ENCODE measurements at places on chromosomes 13 and 19.

DNA sequence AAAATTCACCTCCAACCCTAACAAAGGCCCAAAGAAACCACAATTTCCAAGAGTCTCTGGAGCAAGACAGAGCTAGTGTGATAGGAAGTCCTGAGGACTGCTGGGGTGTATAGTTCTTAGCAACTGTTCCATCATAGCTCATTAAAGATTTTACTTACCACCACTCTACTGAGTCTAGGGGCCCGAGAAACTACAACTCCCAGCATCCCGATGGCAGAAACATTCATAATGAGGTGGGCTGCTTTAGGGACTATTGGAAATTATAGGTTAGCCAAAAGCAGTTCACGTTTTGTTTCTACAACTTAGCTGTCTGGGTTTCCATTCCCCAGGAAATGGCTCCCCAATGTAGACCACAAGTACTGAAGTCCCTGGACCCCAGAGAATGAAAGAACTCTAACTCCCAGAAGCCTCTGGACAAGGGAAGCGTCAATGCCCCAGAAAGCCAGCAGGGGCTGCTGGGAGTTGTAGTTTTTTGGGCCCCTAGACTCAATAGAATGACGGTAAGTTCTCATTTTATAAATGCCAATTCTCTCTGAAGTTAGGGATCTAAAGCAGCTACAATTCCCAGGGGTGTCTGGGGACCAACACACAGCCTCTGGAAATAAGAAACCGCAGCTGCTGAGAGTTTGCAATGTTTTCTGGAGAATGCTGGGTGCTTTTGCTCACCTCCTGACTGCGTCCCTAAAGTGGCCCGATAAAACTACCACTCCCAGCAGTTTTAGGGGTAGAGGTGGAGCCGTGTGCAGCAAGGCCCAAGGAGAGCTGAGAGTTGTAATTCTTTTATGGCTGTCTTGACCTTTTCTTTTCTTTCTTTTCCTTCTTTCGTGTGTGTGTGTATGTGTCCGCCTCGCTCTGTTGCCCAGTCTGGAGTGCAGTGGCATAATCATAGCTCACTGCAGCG is 11.1 kb downstream of the FTL start:
- H3K27me3 ChIP-seq: no peaks in the 10 kb centered on the region
- no peak for ATAC-seq
- no peak overlapping the region for H3K4me3 ChIP-seq
- peaks cover 9% of the 10 kb centered on the region for H3K4me1 ChIP-seq

DNA sequence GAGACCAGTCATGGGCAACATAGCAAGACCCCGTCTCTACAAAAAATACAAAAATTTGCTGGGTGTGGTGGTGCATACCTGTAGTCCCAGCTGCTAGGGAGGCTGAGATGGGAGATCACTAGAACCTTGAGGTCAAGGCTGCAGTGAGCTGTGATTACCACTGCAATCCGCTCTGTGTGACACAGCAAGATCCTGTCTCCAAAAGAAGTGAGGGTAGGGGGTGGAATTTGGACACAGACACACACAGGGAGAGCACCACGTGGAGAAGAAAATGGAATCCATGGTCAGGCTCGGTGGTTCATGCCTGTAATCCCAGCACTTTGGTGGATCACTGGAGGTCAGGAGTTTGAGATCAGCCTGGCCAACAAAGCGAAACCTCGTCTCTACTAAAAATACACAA is 8.7 kb downstream of the TNFSF9 start:
- no peak overlapping the region for H3K4me3 ChIP-seq
- peaks cover 17% of the 10 kb centered on the region for H3K4me1 ChIP-seq
- peaks cover 9% of the 10 kb centered on the region for H3K36me3 ChIP-seq
- ATAC-seq: no peak
- H3K27ac ChIP-seq: no peak overlapping the region
- peaks cover under 1% of the 10 kb centered on the region for H3K27me3 ChIP-seq

- H3K36me3 ChIP-seq: no peaks in the 10 kb centered on the region
- no peak overlapping the region for H3K27ac ChIP-seq
- H3K4me3 ChIP-seq: no peak overlapping the region
- no peak for ATAC-seq
Observed at GRCh38 chr13:58318495-58319167, 687.1 kb downstream of the PCDH17 start.

DNA sequence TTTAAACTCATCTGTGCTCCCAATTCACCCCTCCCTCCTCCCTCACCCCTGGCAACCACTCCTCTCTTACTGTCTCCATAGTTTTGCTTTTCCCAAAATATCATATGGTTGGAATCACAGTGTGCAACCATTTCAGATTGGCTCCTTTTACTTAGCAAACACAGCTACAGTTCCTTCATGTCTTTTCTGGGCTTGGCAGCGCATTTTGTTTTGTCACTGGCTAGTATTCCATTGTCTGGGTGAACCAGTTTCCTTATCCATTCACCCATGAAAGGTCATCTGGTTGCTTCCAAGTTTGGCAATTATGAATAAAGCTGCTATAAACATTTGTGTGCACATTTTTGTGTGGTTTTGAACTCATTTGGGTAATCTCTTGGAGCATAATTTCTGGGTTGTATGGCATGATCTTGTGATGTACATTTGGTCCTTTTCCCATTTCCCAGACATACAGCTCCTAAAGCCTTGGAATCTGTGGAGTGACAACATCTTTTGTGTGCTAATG is 23.9 kb upstream of the GAS6 start:
- H3K27ac ChIP-seq: no peak overlapping the region
- ATAC-seq: no peak
- H3K4me3 ChIP-seq: no peak overlapping the region

- no peak for ATAC-seq
- no peaks in the 10 kb centered on the region for H3K36me3 ChIP-seq
- H3K4me1 ChIP-seq: peaks cover 5% of the 10 kb centered on the region
- H3K27me3 ChIP-seq: no peaks in the 10 kb centered on the region
Observed at GRCh38 chr13:113650275-113650674, 7.7 kb downstream of the ATP4B start.

GRCh38 chr13:75318138-75318833 is 163.7 kb downstream of the TBC1D4 start:
- H3K27ac ChIP-seq: peak overlapping the region; percentile 90
- peaks cover 11% of the 10 kb centered on the region for H3K4me1 ChIP-seq
- H3K4me3 ChIP-seq: peak overlapping the region; percentile 84
- peaks cover 13% of the 10 kb centered on the region for H3K36me3 ChIP-seq
- H3K27me3 ChIP-seq: no peaks in the 10 kb centered on the region
- peak; percentile 72 for ATAC-seq

DNA sequence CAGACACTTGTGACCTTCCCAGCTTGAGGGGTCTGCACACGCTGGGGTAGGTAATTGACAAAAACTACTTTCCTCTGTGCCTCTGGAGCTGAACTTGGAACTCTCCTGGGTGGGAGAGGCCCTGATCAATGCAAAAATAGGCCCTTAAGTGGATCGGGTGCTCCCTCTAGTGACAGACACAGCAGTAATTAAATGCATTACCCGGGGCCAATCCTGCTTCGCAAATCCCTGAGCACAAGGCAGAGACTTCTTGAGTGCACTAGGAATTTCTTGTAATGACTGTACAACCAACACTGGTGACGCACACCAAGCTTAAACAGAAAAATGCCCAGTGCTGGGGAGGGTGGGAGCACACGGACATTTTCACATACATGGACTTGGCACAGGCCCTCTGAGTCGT is 10.6 kb upstream of the UBE2S start:
- peak; percentile 85 for ATAC-seq
- no peaks in the 10 kb centered on the region for H3K27me3 ChIP-seq
- no peak overlapping the region for H3K4me3 ChIP-seq
- H3K4me1 ChIP-seq: peaks cover 3% of the 10 kb centered on the region

DNA sequence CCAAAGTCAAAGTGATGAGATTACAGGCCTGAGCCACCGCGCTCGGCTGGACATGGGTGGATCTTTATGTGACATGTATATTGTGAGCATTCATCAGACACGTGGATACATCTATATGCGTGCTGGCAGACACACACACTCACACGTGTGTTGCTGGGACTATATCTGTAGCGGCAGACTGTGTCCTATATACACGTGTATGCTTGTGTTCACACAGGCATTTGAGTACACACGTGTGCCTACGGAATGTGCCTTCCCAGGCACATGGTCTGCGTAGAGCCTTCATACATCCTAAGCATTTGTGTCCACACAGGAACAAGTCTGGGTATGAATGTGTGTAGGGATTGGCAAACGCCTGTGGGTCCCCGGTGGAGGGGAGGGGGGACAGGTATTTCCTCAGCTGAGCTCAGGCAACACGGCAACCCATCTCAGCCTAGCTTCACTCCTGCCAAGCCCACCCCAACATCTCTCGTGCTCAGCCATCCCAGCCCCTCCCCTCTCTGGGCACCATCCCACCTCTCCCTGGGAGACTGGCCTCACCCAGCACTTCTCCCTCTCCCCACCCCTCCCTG is 2.6 kb downstream of the UNC13A start:
- no peaks in the 10 kb centered on the region for H3K36me3 ChIP-seq
- H3K4me3 ChIP-seq: no peak overlapping the region
- H3K27me3 ChIP-seq: peaks cover 48% of the 10 kb centered on the region
- H3K27ac ChIP-seq: no peak overlapping the region

- H3K4me1 ChIP-seq: no peaks in the 10 kb centered on the region
- H3K36me3 ChIP-seq: no peaks in the 10 kb centered on the region
- peaks cover 27% of the 10 kb centered on the region for H3K27me3 ChIP-seq
Observed at GRCh38 chr13:21723807-21724505, 53.1 kb downstream of the FGF9 start.

DNA sequence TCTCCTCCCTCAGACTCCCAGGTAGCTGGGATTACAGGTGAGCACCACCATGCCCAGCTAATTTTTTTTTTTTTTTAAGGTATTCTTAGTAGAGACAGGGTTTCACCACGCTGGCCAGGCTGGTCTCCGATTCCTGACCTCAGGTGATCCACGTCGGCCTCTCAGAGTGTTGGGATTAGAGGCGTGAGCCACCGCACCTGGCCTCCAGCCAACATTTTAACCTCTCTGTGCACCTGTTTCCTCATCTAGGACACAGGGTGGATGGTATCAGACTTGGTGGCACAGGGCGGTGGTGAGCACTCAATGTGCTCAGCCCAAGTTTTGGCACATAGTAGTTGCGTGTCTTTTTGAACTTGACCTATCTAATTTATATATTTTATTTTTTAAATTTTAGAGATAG is 12.5 kb downstream of the APBA3 start:
- H3K36me3 ChIP-seq: peaks cover 33% of the 10 kb centered on the region
- no peak overlapping the region for H3K4me3 ChIP-seq
- H3K27ac ChIP-seq: no peak overlapping the region
- H3K4me1 ChIP-seq: no peaks in the 10 kb centered on the region
- H3K27me3 ChIP-seq: no peaks in the 10 kb centered on the region
- no peak for ATAC-seq

DNA sequence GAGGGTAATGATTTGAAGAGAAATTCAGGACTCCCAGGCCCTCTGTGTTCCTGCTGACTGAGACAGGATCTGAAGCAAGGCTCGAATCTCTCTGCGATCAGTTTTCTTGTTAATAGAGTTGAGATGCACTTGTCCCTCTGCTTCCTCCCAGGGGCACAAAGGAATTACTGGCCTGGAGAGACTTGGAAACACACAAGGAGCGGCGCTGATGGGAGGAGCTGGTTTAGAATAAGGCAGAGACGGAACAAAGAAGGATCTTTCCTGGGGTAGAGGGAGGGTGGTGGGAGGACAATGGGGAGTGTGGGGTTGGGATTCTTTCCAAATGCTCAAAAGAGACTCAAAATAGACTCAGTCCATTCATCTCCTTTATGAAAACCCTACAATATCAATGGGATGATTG is 719.1 kb downstream of the UQCRFS1 start:
- H3K27ac ChIP-seq: no peak overlapping the region
- H3K36me3 ChIP-seq: no peaks in the 10 kb centered on the region
- H3K27me3 ChIP-seq: no peaks in the 10 kb centered on the region
- no peak for ATAC-seq
- H3K4me1 ChIP-seq: no peaks in the 10 kb centered on the region

DNA sequence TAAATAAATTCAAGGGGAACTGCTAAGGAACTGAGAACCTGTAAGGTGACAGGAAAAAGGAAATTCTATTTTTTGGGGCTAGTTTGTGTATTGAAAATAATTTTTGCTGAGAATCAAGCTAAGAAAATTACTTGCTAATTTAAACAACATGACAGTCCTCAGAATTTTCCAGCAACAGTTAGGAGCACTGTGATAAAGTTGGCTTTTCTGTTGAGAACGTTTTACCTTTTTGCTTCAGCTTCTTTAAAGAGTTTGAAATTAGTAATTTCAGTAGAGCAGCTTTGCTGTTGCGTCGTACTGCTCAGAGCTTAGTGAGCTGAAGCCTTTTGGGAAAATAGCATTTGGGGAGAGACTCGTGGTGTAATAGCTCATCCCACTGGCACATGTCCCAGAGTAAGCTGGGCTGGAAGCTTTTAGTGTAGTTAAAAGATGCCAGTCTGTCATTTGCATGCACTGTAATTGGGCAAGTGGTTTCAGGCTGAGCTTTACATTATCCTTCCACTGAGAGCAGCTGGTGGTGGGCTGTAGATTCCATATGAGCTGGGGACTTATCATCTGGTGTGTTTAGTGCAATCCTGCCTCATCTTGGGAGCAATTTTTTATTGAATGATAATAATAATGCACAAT is 69.8 kb downstream of the LRCH1 start:
- no peak overlapping the region for H3K4me3 ChIP-seq
- H3K4me1 ChIP-seq: peaks cover 48% of the 10 kb centered on the region
- H3K27me3 ChIP-seq: no peaks in the 10 kb centered on the region
- no peak for ATAC-seq
- H3K36me3 ChIP-seq: no peaks in the 10 kb centered on the region

GRCh38 chr19:33564836-33565338 is 43.3 kb upstream of the PEPD start:
- H3K27ac ChIP-seq: no peak overlapping the region
- H3K4me1 ChIP-seq: no peaks in the 10 kb centered on the region
- H3K27me3 ChIP-seq: peaks cover 29% of the 10 kb centered on the region
- no peaks in the 10 kb centered on the region for H3K36me3 ChIP-seq

GRCh38 chr19:5864725-5865486 is 5.4 kb downstream of the FUT5 start:
- H3K4me3 ChIP-seq: no peak overlapping the region
- no peaks in the 10 kb centered on the region for H3K27me3 ChIP-seq
- H3K27ac ChIP-seq: peak overlapping the region; percentile 65
- no peaks in the 10 kb centered on the region for H3K36me3 ChIP-seq
- no peaks in the 10 kb centered on the region for H3K4me1 ChIP-seq

GRCh38 chr13:72823724-72824123 is 41.8 kb downstream of the PIBF1 start:
- no peaks in the 10 kb centered on the region for H3K4me1 ChIP-seq
- H3K27me3 ChIP-seq: no peaks in the 10 kb centered on the region
- peak overlapping the region; percentile 36 for H3K27ac ChIP-seq
- no peak for ATAC-seq
- H3K36me3 ChIP-seq: peaks cover 82% of the 10 kb centered on the region

- peak overlapping the region; percentile 91 for H3K27ac ChIP-seq
- H3K27me3 ChIP-seq: no peaks in the 10 kb centered on the region
- H3K36me3 ChIP-seq: peaks cover 35% of the 10 kb centered on the region
- H3K4me1 ChIP-seq: peaks cover 56% of the 10 kb centered on the region
- peak; percentile 58 for ATAC-seq
- H3K4me3 ChIP-seq: peak overlapping the region; percentile 84
Observed at GRCh38 chr19:10760273-10760944, 42.5 kb downstream of the DNM2 start.

DNA sequence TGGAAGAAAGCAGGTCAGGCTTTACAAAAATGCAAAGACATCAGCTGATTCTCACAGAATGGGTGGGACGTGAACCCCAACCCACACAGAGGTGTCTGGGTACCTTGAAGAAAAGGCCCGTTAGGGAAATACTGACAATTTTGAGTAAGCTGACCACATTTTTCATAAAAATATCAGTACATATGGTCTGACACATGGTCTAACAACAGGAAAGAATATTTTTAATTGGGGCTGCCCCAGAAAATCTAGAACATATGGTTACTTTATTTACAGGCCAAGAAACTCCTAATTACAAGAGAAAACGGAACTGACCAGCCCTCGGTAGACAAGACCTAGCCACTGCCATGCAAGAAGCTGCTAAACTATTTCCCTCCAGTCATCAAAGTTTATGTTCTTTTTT is 48.7 kb upstream of the ITM2B start:
- H3K27me3 ChIP-seq: no peaks in the 10 kb centered on the region
- H3K4me1 ChIP-seq: peaks cover 19% of the 10 kb centered on the region
- ATAC-seq: peak; percentile 46
- H3K27ac ChIP-seq: no peak overlapping the region
- H3K36me3 ChIP-seq: no peaks in the 10 kb centered on the region
